ENCODE measurements at places on chromosomes 5 and 9.
A peak's percentile ranks its signal among the peaks of the same experiment; 100 is the strongest.

DNA sequence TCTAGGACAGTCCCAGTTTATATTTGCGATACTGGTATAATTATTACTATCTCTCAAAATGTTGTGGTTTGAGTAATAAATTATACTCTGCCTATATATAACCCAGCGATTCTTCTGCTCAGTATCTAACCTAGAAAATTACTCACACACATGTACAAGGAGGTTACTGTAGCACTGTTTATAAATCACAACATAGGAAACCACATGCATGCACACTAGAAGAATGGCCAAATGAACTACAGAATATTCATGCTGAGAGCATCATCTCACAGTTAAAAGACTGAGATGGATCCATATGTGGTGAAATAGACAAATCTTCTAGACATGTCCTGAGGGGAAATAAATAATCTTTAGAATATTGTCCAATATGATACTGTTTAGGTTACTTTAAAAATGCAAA lies 62.1 kb downstream of the INSYN2B start:
- no peak for DNase-seq

- DNase-seq: no peak
These were observed 166.1 kb downstream of the GNAQ start for GRCh38 chr9:77865385-77866047.

DNA sequence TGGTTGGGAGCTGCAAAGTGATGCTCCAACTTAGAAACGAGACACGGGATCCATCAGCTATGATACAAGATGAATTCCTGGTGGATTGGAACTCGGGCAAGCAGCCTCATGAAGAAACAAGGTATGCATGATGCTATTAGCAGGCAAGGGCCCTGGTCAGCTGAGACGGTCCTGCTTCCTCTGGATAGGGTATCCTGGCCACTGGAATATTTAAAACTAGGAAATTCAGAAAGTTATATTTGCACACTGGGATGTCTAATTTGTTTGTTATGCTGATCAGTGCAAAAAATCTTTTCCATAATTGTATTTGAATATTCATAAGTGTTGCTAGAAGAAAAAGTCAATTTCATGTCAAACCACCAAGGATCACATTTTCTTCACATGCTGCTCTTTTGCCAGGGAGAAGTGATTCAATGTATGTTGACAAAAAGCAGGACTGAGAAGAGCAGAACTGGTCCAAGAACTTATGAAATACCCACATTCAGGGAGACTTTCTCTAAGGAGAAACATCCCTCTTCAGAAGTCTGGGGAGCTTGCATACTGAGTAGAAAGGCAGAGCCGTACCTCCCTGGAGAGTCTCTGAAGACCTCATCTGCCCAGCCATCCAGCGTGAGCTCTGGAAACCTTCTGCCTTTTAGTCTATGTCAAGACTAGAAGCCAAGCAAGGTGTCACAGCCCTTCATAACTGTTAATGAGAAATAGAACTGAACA lies 6.7 kb upstream of the NXNL2 start:
- no peak for DNase-seq

- DNase-seq: no peak
These were observed 17.4 kb downstream of the CNTFR start for GRCh38 chr9:34572092-34572491.

DNA sequence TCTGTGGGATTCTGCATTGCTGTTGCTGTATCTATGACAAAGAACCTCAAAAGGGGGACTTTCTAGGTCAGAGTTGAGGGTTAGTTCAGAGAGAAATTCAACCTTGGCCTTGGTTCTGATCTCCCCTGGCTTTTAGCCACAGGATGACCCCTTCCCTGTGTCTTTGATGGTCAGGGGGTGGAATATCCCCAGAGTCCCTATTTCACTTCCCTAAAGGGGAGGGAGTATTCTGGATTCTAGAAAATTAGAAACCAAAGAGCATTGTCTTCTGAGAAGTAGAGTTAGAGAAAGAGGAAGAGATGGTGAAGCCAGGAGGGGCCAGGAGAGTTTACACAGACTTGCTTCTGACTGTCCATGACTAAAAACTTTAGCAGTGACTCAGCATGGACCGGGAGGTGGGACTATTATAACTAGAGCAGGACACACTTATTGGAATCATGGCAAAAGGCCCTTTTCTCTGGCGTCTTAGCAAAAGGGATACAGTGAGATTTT lies 56.2 kb upstream of the LPAR1 start:
- peak; percentile 21 for DNase-seq

DNA sequence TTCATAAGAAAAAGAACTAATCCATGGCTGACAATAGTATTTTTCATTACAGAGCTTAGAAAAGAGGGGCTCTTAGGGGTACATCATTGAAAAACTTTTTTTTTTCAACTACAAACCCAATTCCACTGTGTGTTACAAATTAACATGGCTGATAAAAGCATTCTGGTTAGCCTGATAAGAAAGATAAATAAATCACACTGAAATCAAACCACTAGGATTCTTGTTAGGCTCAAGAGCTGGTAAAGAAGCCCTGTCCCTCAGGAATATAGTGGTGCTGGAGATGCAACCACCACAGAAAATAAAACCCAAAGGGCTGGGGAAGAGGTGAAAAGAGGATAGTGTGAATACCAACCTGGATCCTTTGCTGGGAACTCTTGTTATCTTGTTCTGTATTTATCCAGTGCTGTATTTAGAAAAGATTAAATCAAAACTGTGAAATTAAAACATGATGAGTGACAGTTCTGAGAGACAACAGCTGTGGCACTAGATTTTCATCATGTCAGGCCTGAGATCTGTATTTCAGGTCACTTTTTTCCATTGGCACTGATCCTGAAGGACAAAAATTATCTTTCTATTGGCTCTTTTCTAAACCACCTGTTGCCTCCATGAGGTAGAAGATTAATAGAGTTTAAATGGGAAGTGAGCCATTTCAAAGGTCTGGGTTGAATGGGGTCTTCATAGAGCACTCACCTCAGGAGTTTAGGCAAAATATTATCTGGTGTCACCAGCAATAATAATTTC lies 118.6 kb downstream of the ARRDC3 start:
- no peak for DNase-seq

DNA sequence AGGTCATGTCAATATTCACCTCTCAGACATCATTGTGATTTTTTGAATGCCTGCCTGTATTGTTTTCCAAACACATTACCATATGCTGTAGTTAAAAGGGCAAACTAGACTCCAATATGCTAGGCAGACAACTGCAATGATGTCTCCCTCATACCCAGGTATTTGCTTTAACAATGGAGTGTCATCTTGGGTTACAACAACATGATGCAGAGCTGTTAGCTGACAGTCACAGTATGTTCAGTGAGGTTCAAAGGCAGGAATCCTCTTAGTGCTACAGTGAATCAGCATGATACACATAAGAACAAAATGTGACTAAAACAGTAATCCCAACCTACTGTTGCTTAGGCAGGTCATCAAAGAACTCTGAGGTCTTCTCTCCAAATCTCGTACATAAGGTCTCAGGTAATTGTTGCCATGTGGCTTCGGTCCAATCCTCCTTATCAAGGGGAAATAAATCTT lies 24.0 kb downstream of the OR1J1 start:
- DNase-seq: no peak

DNA sequence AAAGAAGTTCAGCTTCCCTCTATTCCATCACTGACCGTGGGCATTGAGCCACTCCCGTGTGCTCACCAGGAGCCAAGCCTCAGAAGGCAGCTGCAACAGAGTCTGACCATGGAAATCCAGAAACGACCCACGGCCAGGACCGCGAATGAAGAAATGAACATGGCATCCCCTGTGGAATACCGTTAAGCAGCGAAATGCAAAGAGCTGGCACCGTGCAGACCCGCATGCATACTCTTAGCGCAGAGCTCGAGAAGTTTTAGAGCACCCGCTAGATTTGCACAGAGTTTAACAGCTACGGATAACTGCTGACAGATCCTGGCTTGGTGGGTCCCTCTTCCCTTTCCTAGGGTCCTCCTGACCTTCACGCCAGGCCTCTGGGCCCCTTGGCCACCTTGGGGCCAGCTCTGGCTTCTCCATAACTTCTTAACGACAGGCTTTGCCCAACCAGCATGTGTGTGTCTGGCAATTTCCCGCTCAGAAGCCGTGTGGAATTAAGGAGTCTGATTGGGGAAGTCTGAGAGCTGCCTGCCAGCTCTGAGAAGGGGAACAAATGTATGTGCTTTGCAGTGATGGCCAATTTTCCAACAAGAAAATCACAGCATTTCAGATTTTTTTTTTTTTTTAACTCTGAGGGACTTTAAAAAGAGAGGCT lies 75.3 kb upstream of the COL5A1 start:
- DNase-seq: no peak

- DNase-seq: no peak
These were observed 27.5 kb downstream of the SEC61B start for GRCh38 chr9:99249619-99250018.

GRCh38 chr9:115986508-115986907 lies 167.1 kb upstream of the PAPPA start:
- DNase-seq: no peak

DNA sequence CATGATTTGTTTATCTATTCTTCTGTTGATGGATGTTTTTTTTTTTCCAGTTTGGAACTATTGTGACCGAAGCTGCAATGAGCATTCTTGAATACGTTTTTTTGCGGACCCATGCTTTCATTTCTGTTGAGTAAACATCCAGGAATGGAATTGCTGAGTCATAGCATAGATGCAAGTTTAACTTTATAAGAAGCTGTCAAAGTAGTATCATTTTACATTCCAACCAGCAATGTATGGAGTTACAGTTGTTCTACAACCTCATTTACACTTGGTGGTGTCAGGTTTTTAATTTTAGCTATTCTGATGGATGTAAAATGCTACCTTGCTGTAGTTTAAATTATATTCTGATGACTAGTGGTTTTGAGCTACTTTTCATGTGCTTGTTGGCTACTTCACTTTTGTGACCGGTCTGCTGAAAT lies 49.0 kb downstream of the NPR3 start:
- no peak for DNase-seq

- no peak for DNase-seq
These were observed 20.4 kb upstream of the CYFIP2 start for GRCh38 chr5:157245476-157245875.

DNA sequence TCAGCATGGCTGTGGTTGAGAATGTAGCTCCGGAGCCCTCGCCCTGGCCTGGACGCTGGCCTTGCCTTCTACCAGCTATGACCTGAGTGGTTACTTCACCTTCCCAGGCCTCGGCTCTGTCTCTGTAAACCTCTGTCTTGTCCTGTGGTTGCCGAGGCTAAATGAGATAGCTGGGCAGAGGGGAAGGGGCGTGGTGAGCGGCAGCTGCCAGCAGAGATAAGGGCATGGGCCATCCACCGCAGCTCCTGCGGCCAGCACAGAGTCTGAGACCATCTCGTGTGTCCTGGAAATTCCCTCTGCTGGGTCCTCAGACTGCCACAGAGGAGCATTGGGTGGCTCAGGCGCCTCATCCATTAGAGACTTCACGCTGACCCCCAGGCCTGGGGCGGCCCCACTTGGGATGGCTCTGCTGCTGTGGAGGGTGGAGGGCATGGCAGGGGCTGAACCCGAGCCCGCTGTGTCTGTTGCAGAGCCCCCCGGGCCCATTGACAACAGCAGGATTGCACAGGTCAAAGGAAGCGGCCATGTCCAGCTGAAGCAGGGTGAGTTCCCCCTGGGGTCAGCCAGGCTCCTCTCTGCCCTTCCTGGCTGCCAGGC lies 43.9 kb downstream of the USP20 start:
- no peak for DNase-seq

DNA sequence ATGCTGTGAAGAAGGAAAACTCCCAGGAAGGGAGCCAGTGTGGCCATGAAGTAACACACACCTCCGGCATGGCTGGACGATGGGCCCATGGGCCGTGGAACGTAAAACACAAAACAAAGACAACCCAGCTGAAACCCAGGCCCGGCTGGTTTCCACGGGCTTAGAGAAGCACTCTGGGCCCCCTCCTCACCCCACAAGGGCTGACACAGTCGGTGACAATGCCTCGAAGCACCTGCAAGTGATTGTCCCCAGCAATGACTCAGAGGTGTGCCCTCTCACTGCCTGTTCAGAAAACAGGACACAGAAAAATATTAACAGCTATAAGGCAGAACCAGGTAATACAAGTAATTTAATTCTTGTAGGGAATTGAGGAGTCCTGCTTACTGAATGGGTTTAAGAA lies 135.3 kb downstream of the ROR2 start:
- no peak for DNase-seq

- DNase-seq: peak; percentile 70
These were observed 52.4 kb downstream of the AHRR start for GRCh38 chr5:373710-374602.

GRCh38 chr9:694092-694402 lies 147.4 kb upstream of the DMRT1 start:
- no peak for DNase-seq

GRCh38 chr9:74379718-74380117 lies 117.4 kb upstream of the RORB start:
- no peak for DNase-seq

- DNase-seq: no peak
These were observed 12.7 kb downstream of the FEM1C start for GRCh38 chr5:115531787-115532367.

DNA sequence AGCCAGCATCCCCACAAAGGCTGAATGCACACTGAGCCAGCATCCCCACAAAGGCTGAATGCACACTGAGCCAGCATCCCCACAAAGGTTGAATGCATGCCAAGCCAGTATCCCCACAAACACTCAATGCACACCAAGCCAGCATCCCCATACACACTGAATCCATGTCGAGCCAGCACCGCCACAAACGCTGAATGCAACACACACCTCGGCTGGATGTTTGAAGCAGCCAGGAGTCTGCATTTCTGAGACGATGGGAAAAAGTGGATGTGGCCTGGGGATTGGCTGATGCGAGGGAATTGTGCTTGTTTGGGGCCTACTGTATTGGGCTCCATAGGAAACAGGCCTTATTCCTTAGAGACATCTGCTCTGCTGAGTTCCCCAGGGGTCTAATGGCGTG lies 30.9 kb upstream of the CEP72 start:
- DNase-seq: no peak

GRCh38 chr9:87640385-87640795 lies 85.5 kb upstream of the CTSL start:
- no peak for DNase-seq

DNA sequence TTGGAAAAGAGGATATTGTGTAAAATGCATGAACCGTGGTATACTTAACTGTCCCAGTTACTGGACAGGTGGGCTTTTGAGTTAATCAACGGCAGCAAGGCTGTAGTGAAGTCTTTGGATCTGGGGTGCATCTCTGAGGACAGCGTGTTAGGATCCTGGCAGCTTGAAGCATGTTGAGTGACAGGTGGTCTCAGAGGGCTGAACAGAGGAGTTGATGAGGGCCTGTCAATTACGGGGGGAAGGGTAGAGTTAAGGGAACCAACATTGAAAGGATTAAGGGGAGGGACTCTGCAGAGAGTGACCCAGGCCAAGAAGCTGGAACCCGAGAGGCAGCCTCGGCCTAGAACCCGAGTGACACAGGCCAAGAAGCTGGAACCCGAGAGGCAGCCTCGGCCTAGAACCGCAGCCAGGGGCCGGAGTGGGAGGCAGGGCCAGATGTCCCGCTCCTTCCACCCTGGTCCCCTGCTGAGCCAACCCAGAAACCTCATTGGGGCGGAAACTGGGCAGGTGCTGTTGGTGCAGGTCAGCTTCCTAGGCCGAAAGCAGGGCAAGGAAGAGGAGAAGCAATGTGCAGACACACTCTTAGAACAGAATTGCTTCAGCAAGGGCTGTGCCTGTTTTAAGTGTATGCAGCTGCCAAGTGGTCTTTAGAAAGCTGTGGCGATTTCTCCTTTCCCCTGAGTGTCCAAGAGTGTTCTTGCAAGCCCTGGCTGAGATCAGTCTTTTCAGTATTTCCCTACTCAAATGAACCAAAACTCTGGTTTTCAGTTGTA lies 62.0 kb downstream of the ANKRD33B start:
- no peak for DNase-seq
